ENCODE measurements at places on chromosomes 16 and 17. TPM values are rescaled to one million over a fixed set of nuclear protein-coding genes. Genes with fewer than 3 reads are reported as not detected.

TNFRSF17 gene
- not detected for total RNA-seq

AATK gene
- total RNA-seq = 0.25 TPM

RTN4RL1 gene
- 0.06 TPM for total RNA-seq

DNA sequence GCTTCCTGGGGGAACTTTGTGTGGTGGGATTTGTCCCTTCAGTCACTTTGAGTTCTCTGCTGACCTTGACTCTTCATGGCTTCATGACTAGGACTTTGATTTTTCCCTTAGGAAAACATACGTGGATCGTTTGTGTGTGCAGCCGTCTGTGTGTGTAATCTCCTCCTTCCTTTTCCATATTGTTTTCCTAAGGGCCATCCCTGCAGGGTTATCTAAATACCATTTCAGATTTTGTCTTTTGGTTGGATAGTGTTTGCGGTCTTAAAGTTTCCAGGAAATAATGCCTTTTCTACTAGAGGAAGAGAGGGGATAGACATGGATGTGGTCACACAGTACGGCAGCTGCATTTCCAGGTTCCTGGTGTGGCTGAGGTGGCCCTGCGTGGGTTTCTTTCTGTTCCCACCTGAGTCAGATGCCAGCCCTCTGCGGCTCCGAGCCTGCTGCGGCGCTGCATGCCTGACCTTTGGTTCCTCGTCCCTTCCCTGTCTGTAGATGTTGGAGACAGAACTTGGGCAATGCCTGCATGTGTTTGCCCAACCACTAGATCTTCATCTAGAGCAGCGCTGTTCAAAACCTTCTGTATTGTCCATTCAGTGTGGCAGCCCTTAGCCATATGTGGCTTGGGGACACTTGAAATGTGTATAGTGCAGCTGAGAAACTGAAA, 72.0 kb upstream of the LGALS9 start:
- DNase-seq = no peak

GRCh38 chr16:11140867-11141266, 115.1 kb downstream of the SOCS1 start:
- DNase-seq = no peak

VTN gene
- total RNA-seq = 0.17 TPM

DNA sequence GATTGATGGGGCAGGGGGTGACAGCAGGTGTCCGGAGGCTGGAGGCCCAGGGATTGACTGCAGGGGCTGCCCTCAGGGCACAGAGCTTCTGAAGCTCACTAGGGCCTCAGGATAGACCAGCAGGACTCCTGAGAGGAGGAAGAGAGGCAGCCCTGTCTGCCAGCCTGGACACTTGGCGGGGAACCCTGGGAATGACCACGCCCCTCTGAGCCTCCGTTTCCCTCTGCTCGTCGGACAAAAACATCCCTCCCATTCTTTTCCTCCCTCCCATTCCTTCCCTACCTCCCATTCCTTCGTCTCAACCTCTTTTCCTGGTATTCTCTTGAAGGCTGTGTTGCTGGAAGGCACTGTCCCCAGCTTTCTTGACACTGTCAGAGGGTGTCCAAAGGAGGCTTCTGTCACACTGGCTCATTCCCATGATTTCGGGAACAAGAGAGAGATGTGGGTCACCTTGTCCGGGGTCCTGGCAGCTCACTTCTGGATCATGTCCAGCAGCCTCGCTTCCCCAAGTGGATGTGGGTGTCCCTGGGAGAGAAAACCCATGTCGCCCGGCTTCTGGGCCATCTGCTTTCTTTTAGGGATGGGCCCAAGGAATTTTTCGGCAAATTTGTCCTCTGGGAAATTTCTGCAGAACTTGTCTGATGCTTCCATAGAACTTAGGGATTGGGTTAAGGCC, 145.5 kb downstream of the CMIP start:
- DNase-seq = no peak

DNA sequence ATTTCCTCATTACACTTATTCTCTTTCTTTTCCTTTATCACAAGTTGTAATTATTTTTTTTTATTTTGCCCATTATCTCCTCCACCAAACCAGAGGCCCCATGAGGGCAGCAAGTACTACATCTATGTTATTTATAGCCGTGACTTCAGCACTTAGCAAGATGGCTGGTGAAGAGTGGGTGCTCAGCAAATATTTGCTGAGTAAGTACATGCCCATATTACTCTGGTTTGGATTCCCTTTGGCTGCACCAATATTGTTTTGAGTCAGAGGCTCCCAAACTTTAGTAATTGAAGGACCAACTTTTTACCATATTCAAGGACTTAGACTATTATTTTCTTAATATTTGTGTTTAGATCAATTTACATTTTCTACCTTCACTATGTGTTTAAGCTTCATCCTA, 83.2 kb downstream of the HS3ST2 start:
- no peak for DNase-seq

- no peak for DNase-seq
These were observed 115.7 kb downstream of the BANP start for GRCh38 chr16:88066680-88067529.

DYNLRB2 gene
- total RNA-seq = 0.31 TPM

- no peak for DNase-seq
These were observed 12.5 kb upstream of the MAF start for GRCh38 chr16:79613009-79613408.

GRCh38 chr17:60095830-60096229, 17.1 kb upstream of the HEATR6 start:
- no peak for DNase-seq

CDC27 gene
- 52.8 TPM for total RNA-seq

- DNase-seq = no peak
These were observed 1.2 kb downstream of the FOXF1 start for GRCh38 chr16:86511317-86512161.

DNA sequence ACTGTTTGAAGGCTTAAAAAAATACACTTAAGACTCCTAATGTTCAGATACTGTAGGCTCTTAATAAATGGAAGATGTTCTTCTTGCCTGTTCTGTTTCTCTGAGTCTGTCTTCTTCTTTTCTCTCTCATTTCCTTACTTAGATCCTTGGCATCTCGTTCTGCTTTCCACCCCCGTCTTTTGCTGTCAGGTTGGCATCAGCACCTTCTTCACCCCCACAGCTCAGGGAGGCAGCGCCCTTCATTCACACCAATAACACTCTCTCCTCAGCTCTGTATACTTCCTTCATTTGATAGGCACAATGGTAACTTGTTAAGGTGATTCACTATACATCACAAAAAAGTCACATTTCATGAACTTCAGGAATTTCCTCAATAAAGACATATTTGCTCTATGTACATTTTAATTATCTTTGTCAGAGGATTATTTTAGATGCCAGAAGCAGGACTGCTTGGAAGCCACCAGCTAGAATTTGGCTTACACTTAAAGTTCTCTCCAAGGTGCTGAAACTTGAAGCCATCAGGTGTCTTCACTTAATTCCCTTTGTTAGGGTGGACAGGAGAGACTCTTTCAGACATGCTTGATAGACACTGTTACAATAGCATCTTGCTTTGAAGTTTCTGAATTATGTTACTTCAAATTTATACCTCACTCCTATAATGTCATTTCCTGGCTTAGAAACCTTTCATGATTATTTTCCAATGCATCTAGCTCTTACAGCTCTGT, 670.1 kb upstream of the C16orf82 start:
- no peak for DNase-seq

PKMYT1 gene
- total RNA-seq = 0.60 TPM

DNA sequence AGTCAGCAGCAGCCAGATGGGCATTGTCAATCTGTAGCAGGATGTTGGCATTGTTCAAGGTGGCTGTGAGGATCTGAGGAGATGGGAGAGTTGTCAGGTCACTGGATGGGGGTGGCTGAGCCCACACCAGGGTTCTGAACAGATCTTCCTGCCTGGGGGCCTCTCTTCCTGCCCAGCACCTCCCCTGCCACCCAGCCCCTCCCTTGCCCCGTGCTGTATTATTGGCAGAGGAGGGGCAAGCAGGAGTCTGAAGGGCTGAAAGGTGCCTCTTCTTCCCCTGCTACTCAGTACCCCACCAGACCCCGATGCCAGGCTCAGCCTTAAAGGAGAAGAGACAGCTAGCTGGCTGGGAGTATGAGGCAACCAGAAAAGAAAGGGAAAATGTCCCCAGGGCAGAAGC, 93.0 kb downstream of the GOSR1 start:
- no peak for DNase-seq

DNA sequence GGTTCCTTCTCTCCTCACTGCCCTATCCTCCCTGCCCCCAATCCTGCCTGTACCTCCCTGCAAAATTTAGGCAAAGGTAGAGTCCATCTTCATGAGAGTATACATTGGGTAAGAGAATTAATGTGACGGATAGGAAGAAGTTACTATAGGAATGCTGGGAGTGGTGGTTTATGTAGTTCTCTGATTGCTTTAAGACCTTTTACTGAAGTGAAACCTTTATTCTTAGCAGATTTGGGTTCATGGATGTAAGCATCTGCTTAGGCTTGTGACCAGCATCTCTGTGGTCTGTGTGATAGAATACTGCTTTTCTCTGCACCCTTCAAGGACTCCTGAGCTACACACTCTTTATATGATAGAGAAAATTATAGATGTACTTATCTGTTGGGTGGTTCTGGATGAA, 127.3 kb downstream of the PRKCA start:
- DNase-seq = no peak

GP2 gene
- not detected for total RNA-seq

DNA sequence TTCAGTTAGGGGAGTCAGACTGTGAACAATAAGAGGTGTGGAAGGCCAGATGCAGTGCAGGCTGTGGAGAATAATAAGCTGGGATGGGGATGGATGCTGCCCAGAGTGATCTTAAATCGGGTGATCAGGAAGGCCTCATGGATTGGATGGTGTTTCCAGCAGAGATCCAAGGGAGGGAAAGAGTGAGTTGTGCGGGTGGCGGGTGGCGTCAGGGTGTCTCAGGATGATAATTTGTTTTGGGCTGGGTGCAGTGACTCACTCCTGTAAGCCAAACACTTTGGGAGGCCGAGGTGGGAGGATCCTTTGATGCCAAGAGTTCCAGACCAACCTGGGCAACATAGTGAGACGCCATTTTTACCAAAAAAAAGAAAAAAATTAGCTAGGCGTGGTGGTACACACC, 7.9 kb downstream of the CLUAP1 start:
- no peak for DNase-seq

GRCh38 chr16:12582696-12583095, 221.0 kb downstream of the CPPED1 start:
- DNase-seq = no peak

DNA sequence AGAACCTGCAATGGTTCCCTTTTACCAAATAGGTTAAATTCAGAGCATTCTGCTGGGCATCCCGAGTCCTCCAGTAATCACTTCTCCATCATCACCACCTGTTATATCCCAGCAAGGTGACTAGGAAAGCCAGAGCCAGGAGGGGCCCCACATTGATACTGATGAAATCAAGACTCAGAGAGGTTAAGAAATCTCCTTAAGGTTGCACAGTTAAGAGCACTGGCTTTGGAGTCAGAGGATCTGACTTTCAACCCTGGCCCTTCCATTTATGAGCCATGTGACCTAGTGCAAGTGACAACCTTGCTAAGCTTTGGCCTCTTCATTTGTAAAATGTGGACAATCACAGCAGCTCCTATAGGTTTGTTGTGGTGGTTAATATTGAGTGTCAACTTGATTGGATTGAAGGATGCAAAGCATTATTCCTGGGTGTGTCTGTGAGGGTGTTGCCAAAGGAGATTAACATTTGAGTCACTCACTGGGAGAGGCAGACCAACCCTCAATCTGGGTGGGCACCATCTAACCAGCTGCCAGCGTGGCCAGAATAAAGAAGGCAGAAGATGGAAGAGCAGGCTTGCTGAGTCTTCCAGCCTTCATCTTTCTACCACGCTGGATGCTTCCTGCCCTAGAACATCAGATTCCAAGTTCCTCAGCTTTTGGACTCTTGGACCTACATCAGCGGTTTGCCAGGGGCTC, 194.2 kb upstream of the ASIC2 start:
- DNase-seq = no peak

GSG1L gene
- not detected for total RNA-seq

GRCh38 chr17:2075336-2076086, 20.6 kb downstream of the HIC1 start:
- no peak for DNase-seq

FXR2 gene
- total RNA-seq = 22.5 TPM

KLHL10 gene
- not detected for total RNA-seq

SCPEP1 gene
- 22.1 TPM for total RNA-seq

DNA sequence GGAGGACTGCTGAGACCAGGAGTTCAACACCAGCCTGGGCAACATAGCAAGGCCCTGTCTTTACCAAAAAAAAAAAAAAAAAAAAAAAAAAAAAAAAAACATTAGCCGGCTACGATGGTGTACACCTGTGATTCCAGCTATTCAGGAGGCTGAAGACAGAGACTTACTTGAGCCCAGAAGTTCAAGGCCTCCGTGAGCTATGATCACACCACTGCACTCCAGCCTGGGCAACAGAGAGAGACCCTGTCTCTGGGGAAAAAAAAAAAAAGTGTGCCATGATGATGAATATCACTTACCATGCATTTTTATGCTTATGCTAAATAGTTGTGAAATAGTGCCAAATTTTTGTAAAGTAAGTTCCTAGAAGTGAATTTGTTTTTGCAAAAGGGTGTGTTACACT, 197.0 kb downstream of the LGALS9B start:
- DNase-seq = no peak

PAM16 gene
- 26.8 TPM for total RNA-seq

LCAT gene
- total RNA-seq = 6.3 TPM

DNA sequence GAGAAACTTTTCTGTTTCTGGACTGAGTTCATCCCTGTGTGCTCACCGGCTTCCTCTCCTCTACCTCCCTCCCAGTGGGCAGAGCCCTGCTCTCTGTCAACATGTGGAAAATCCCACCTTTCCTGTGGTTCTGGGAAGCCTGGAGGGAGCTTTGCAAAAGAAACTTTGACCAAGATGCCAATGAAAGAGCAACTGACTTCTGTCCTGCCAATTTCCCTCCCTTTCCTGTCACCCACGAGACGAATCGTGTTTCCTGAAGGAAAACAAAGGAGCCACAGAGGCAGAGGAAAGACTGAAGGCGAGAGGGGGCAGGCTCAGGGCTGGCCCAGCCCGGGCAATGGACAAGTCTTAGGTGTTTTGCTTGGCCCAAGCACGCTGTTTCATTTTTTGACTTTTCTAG, 82.8 kb downstream of the PLCG2 start:
- DNase-seq = no peak

DNA sequence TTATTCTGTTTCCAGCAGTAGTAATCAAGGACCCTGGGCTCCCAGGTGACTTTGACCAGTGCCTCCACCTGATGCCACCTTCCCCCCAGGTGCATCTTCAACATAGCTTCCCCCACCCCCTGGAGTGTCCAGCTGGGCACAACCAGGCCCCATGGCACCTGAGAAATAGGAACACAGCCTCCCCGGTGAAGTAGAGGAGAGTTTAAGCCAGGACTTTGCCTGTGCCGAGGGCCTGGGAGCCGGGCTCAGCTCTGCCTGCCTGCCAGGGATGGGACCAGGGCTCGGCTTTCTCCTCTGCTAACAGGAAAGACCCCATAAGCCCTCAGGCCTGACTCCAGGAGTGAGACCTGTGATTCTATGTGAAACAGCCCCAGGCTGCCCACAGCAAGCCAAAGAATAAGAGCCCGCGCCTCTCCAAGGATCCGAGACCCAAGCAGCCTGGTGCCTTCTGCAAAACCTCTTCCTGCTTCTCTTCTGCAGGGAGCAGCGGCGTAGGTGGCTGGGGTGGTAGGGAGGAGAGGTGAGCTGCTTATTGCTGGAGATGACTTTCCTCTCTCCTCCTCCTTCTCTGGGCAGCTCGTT, 16.4 kb upstream of the RBFOX3 start:
- DNase-seq = no peak

Measured in CD4-positive, alpha-beta T cell (primary cell).